ENCODE measurements at places on chromosomes 13 and 19.

DNA sequence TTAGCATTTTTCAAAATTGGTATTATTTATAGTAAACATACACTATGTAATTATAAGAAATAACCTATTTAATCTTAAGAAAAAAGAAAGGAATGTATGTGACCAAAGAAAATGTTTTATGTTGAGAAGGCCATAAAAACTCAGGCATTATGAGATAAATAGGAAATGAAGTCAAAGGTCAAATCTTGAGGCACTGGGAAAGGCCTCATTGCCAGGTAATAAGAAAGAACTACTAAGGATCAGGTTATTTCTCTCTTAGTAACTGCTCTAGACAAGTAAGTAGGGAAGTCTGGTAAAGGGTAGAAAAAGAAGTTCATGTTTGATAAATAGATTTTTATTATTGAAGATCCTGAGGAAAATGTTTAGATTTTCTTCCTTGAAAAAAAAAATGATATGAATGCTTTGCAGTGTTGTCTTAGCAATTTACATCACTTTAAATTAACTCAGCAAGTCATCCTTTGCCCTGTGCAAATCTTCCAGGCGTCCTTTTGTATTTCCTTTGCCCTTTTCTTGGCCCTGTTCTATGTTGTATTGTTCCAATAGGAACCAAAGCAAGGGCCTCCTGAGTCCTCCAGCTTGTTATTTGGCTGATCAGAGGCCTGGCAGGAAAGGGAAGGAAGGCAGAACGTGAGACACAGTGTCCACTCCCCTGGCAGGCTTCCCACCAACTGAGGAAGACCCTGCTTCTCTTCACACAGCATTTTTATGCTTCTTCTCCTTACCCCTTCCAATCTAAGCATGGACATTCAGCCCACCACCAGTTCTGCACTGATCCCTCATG is 260.4 kb upstream of the MIR17HG start:
- no peak for DNase-seq

GRCh38 chr13:50129081-50129705 is 113.9 kb downstream of the KCNRG start:
- DNase-seq = no peak

DNA sequence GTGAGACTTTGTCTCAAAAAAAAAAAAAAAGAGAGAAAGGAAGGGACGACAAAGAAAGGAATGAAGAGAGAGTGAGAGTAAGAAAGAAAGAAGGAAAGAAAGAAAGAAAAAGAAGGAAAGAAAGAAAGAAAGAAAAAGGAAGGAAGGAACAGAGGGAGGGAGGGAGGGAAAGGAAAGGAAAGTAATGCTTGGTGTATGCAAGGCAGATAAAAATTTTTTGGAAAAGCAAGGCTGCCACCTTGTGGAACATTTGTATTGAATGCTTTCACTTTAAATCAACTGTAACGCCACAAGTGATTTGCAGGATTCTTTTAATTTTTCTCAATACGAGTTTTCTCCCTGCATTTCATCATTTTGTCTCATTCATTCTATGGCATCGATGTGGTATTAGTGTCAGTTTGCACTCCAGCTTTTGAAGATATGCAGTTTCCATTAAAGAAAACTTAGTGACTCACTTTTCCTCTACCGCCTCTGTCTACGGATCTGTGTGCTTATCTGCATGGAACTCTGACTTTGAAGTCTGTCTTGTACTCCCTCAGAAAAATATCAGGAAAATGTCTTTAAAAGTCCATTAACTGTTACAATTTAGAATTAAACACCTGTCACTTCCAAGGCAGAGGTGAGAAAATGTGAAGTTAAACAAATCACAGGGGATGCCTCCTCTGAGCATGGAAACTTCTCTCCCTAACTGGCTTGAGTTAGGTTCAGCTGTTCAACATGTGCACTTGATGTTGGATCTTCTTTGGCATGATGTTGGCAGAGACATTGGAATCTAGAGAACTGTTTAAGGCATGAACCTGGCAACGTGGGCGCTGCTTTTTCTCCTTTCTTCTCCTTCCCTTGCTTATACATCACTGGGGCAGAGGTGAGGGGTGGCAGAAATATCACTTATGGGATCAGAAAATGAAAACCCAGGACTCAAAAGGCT is 20.0 kb upstream of the ZDHHC20 start:
- DNase-seq = no peak

- no peak for DNase-seq
These were observed 93.0 kb downstream of the SLC7A1 start for GRCh38 chr13:29502391-29503008.

- no peak for DNase-seq
These were observed 16.9 kb downstream of the ZNF331 start for GRCh38 chr19:53554804-53555203.

- no peak for DNase-seq
These were observed 6.2 kb downstream of the TLE6 start for GRCh38 chr19:2983351-2984214.

GRCh38 chr13:94270556-94270955 is 208.9 kb downstream of the DCT start:
- DNase-seq = no peak

Measured in stimulated activated CD4-positive, alpha-beta T cell treated with anti-CD3 and anti-CD28 coated beads, TNF-alpha, amount 100 ng/mL, for 4 hours (primary cell).